GM04504 (cell line): ENCODE measurements at places on chromosomes 5 and 9.

GRCh38 chr5:91865915-91866314 is 482.8 kb upstream of the ARRDC3 start:
- DNase-seq, result no peak

DNA sequence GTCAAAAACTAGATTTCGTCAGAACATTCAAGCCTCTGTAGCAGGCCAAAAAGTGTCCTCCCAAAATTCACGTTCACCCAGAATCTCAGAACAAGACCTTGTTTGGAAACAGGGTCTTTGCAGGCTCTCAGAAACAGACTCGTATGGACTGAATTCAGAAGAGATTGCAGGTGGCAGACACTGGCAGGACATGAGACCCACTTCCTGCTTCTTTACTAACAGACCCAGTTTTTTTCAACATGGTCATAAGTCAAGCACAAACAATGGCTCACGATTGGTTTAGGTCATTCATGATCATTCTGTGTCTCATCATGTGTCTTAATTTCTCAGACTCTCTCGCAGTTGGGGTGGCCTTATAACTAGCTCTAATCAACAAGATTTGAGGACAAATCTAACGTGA is 5.4 kb upstream of the TENT4A start:
- no peak for DNase-seq

DNA sequence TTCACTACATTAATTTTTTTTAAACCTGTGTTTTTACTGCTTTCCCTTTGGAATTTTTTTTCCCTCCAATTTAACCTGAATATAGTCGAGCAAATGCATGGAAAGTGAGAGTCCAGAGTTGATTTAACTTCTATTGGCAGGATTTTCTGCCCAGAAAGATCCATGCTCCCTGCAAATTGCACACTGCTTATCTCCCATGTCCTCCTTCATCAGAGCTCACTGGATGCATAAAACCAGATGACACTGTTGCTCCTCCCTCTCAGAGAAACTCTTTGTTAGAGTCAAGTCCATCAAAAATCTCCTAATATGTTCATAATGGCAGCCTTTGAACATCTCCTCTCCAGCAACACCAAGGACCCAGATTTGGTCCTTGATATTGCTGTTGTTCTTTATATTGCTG is 297.0 kb upstream of the SLC24A2 start:
- DNase-seq, result no peak

DNA sequence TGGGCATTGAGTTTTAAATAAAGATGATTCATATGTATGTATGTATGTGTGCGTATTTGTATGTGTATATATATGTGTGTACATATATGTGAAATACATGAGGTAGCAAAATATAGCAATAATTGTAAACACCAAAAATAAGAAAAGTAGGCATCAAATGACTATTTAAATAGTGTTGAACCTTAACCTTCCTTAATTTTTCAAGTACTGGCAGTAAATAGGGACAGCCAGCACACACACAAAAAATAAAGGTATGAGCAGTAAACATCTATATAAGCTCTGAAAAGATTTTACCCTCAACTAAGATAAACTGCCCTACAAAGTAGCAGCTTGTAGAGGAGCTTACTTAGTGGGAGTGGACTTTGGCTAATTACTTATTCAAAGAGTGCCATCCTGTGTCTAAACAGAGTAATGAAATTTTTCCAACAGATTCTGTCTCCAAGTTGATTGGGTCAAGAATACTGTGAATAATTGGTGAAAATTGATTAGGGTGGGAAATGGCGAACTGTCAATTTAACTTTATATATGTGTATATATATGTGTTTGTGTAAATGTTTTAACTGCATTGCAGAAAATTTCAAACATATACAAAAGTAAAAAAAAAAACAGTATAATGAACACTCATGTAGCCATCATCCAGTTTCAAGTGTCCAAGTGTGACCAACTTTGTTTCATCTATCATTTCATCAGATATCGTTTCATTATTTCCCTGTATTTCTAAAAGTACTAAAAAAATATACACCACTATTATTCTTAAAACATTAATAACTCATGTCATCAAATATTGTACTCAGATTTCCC is 2.0 kb upstream of the ADAMTS6 start:
- peak; percentile 49 for DNase-seq

DNA sequence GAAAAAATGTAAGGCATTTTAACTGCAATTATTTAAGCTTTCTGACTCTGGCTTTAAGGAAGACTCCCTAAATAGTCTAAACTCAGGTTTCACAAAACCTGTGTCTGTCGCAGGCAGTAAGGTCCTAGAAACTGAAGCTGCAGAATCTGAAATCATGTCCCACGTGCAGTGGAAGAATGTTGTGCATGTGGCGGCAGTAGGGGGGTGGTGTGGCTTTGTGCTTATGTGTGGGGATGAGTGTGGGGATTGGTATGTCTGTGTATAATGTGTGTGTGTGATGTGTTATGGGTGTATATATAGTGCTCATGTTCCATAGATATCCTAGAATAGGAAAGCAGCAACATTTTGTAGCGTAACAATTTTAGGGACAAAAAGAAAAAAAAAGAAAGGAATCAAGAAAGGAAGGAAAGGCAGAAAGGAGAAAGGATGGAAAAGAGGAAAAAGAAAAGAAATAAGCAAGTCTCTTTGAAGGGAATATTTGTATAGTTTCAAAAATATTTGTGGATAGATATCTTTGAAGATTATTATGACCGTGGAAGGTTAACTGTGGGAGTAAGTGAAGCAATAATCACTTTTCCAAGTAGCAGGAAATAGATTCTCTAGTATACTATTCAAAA is 6.6 kb downstream of the ANKDD1B start:
- no peak for DNase-seq

- DNase-seq, result no peak
Measured at GRCh38 chr5:165104611-165105010, 1599.2 kb downstream of the MAT2B start.
